Activated CD4-positive, alpha-beta T cell treated with anti-CD3 and anti-CD28 coated beads, Interleukin-2, amount 50 U/mL, for 24 hours (primary cell): ENCODE measurements at places on chromosomes 1 and 21.

DNA sequence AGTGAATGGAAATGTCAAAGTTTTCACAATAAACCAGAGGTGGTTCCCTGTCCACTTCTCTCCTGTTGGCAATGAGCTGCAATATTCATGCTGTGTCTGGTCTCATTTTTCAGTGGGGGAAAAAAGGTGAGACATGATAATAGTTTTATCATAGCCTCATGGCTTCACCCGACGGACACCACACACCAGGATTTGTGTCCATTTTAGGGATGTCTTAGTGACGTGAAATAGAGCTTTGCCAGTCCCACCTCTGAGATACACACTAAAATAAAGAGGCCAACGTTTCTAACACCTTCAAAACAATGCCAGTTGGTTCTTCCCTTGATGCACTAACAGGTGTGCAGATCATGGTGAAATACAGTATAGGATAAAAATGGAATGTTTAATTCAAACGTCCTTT lies 91.5 kb upstream of the TLR5 start:
- DNase-seq, result no peak

GRCh38 chr1:92277105-92277723 lies 21.6 kb downstream of the GLMN start:
- no peak for DNase-seq

DNA sequence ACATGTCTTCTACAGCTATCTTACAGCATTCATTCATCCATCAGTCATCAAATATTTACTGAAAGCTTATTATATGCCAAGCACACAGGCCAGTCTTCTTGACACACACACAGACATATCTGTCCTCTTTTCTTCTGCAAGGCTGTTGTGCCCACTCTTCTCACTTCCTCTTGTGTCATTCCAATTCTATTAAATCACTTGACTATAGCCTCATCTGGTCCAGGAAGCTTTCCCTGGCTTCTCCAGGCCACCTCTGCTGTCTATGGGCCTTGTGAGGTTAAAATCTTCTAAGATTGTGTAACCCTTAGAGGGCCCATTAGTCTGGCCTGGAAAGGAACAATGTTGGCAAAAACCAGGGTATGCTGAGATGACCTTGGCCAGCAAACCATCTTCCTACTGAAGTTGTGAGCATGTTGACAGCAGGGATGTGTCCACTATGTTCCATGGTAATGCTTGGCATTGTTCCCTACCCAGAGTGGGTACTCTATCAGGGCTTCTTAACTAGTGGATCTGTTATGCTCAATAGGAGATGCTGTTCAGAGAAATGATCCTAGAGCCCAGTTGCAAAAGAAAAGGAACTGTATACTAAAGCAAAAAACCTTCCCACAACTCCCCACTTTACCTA lies 5.3 kb downstream of the TRAF3IP3 start:
- no peak for DNase-seq

GRCh38 chr1:18188820-18189517 lies 81.4 kb downstream of the IGSF21 start:
- no peak for DNase-seq

- peak; percentile 49 for DNase-seq
Measured at GRCh38 chr1:153404768-153405167, 11.6 kb upstream of the S100A7A start.

GRCh38 chr1:154481053-154481452 lies 21.0 kb upstream of the TDRD10 start:
- DNase-seq, result no peak

DNA sequence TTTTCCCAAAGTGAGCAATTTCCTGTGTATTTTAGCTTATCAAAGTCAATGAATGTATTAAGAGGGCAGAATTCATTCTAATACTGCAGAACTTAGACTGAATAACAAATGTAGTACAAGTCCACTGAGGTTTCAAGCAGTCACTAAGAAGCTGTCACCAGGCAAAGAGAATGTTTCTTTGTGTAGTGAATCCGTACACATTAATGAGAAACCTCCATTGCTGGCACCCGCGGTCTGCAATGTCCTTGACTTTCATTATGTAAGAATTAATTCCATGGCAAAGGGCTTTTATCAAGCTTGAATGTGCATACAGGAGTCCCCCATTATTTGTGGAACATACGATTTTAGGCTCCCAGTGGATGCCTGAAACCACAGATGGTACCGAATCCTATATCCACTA lies 719.5 kb upstream of the TMPRSS15 start:
- no peak for DNase-seq

GRCh38 chr1:176794897-176795508 lies 332.0 kb downstream of the PAPPA2 start:
- no peak for DNase-seq

GRCh38 chr1:239107676-239108075 lies 278.7 kb upstream of the CHRM3 start:
- DNase-seq, result no peak

- DNase-seq, result no peak
Measured at GRCh38 chr1:81731989-81732388, 68.7 kb upstream of the ADGRL2 start.

DNA sequence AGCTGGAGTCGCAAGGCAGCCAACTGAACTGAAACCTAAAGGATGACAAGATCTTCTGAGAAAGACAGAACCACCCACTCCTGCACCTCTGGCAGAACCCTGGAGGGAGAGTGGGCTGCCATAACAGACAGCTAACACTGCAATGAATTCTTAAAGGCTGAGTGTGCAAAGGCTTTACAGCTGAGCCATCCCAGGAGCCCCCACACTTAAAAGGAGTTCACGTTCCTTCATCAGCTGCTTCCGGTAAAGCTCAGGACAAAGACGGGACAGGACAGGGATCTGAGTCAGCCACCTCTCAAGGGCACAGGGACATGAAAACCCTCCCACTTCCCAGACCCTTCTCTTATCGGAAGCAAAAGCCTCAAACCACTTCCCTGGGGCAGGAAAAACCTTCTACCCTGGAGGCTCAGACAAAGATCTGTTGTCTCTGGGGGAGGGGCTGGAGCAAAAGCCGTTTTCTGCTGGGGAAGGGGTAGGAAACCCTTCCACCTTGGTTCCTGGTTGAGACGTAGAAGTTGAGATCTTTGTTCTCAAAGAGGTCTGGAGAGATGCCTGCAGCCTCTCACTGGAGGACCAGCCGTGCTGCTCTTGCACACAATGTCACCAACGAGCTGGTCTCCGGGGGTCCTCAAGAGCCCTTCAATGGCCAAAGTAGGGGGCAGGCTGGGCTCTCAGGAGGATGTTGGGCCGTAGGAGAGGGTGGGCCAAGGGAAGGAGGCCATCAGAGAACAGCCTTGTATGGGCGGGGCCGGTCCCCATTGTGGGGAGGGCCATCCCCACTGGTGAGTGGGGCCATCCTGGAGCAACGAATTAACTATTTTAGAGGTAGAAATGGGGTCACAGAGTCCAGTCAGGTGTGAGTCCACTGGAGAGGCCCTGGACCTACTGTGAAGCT lies 452.4 kb downstream of the PTPRU start:
- no peak for DNase-seq

DNA sequence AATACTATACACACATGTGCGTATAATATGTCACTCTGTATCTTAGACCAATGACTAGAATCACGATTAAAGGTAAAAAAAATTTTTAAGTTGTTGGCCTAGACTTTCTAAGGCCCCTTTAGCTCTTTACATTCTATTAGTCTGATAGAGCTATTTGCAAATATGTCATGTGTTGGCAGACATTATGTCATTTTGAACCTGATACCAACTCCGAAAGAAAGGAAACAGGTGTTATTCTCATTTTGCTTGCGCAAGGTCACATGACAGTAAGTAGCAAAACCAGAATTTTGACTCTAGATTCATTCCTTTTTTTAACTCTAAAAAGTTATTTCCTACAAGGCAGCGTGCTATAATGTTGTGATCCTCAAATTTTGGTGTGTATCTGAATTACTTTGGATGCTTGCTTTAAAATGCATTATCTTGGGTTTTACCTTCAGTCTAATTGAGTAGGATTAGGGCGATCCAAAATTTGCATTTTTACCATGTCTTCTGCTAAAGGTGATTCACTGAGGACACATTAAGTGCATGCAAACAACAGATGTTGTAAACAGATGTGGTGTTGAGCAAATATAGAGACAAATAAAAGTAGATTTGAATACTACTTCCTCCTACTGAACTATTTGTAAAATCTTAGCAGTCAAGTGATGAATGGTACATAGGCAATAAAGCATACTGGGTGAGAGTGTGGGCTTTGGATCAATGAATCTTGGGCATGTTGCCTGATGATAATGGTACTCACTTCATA lies 63.5 kb upstream of the KIAA1614 start:
- no peak for DNase-seq

- no peak for DNase-seq
Measured at GRCh38 chr1:89698624-89699023, 65.7 kb downstream of the LRRC8C start.

DNA sequence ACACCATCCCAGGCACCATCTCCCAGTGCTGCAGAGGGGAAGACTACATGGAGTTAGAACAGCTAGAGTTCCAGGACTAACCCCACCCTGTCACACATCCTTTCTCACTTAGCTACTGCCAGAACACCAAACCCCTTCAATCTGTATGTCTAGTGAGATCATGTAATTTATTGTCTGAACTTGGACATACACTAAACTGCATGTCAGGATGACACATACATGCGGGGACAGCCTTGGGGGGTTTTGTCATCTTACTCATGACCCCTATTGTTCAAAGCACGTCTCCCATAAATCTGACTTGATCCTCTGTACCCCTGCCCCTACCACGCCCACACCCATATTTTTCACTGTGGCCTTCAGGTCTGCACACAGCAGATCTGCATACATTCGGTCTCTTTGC lies 71.3 kb downstream of the GABPA start:
- DNase-seq, result no peak

- DNase-seq, result no peak
Measured at GRCh38 chr1:32775640-32776337, 41.4 kb downstream of the YARS1 start.

DNA sequence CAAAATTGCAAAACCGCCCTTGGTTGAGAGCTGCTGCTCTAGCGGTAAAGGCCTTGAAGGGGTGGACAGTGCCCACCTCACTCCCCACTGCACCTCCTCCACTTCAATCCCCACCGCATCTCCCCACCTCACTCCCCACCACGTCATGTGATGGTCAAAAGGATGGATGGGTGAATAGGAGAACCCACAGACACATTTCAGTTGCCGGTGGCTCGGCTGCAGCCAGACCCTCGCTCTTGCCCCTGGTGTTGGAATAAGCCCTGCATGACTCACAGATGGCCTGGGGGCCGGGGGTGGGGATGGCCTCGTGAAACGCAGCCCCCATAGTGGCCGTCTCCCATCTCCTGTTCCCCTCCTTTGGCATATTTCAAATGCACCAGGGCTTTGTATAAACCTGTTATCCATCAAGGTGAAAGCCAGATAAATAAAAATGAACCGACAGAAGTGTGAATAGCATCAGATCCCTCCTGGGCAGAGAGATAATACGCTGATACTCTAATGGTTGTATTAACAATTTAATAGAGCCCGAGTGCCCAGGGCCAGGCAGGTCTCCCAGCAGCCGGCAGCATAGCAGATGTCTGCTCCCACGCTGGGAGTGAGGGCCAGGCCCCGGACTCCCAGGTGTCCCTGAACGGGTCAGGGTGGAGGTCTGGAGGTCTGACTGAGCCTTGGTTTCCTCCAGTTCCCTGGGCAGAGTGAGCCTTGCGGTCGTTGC lies 300.3 kb downstream of the NPHP4 start:
- no peak for DNase-seq

GRCh38 chr1:56287721-56288120 lies 291.6 kb downstream of the PLPP3 start:
- no peak for DNase-seq

GRCh38 chr1:209850342-209850979 lies 22.7 kb downstream of the UTP25 start:
- no peak for DNase-seq

GRCh38 chr1:213399695-213400094 lies 348.7 kb downstream of the RPS6KC1 start:
- no peak for DNase-seq

DNA sequence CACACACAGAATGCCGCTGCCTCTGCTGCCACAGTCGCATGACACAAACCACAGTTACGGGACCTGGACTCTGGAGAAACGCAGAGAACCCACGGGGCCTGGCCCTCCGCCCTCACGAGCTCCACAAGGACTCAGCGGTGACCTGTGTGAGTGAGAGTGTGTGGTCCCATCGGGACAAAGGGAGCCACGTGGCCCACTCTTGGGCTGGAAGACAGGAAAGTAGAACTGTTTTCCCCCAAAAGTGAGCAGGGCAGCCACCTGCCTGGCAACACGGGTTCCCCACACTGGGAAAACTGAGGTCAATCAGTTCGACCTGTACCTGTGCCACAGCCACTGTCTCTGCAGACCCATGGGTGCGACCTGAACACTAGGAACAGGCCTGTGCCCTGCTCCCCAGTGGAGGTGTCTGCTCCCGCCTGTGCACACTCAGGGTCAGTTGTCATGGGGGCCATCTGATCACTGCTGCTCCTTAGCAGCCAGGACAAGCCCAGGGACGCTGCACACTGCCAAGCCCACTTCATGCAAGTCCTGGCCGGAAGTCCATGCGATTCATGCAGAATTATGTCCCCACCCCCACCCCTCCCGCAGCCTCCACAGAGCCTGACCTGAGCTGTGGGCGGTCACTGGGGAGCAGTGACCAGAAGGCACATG lies 54.4 kb upstream of the ADARB1 start:
- DNase-seq, result no peak

- DNase-seq, result no peak
Measured at GRCh38 chr1:11828511-11828910, 19.1 kb downstream of the NPPA start.
